ENCODE measurements at places on chromosomes 5 and 9.

DNA sequence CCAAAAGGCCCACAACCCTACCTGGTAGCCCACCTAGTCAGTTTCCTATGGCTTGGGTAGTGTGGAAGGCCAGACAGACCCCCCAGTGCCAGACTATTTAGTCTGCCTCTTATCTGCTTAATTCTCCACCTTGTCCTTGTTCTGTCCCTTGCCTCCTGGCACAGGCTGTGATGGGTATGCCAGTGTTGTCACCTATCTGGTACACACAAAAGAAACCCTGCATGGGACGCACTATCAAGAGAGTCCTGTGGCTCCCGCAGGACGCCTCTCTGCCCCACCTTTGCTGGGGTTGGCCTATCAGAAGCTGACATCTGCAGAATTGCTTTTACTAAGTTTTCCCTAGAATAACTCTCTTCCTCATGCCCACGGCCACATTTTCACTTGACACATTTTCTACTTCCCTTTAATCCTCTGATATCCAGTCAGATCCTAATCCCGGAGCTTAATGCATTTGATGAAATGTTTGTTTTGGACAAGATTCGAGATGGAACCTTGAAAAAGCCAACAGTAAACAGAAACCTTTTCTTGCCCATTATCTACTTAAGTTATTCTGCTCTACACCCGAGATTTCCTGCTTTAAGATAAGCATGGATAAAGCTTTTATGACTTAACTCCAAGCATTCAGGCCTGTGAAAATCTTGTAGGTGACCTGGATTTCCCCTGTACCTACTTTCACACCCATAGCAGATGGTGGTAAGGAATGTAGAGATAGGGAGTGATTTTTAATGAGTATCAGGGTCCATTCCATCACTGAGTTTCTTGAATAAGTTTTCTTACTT is 468.5 kb downstream of the ZNF608 start:
- no peak for DNase-seq

DNA sequence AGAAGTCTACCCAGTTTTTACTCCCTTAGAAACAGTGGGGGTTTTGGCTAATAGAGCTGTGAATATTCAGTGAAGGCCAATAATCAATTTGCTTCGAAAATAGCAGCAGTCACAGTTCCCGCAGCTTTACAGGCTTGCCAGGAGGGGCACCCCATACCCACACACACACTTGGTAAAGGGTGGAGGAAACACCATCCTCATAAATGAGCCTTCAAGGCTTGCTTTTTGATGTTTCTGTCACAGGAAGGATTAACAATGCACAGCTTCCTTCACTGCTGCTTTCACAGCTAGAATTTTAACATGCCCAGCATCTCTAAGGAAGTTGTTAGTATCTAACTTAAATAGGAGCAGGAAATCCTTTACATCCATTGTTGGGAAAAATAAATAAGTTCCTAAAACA is 1247.5 kb upstream of the C9orf72 start:
- no peak for DNase-seq

GRCh38 chr5:19910136-19910535 is 77.9 kb downstream of the CDH18 start:
- DNase-seq: no peak

DNA sequence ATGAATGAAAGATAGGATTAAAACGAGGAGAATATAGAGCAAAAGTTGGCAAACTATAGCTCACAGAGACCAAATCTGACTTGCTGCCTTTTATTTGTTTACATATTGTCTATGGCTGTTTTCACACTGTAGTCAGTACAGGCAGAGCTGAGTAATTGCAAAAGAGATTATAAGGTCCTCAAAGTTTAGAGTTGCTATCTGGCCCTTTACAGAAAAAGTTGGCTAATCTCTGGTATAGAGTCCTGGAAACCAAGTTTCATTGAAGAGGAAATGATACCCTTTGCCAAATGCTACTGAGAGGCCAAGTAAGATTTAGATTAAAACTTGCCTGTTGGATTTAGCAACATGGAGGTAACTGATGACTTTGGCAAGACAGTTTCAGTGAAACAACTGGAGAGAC is 36.0 kb downstream of the LYRM7 start:
- DNase-seq: no peak

GRCh38 chr9:112852741-112853504 is 37.8 kb downstream of the SLC46A2 start:
- no peak for DNase-seq

Measured in activated T-helper 9 cell treated with anti-CD3 and anti-CD28 coated beads, Interleukin-2, amount 50 U/mL, for 16 hours (primary cell).